ENCODE measurements at places on chromosomes 2 and 18.

GRCh38 chr2:23709311-23709710, 217.6 kb downstream of the ATAD2B start:
- DNase-seq, result no peak

DNA sequence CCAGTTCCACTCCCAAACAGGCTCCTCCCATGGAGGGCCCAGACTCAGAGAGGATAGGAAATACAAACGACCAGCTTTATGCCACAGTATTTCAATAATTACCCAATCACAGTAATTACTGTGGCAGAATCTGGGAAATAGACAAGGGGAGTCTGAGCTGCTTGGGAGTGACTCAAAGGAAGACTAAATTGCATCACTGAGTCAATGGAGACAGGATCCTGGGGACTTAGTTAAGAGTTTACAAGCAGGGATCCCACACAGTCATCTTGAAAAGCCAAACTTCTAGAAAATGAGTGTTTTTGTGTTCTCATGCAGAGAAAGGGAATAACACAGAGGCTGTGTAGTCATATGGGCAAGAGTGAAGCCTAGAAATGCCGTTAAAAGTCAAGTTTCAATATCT, 1142.1 kb downstream of the CNTNAP5 start:
- no peak for DNase-seq

GRCh38 chr2:41935825-41936224, 112.0 kb upstream of the PKDCC start:
- no peak for DNase-seq

DNA sequence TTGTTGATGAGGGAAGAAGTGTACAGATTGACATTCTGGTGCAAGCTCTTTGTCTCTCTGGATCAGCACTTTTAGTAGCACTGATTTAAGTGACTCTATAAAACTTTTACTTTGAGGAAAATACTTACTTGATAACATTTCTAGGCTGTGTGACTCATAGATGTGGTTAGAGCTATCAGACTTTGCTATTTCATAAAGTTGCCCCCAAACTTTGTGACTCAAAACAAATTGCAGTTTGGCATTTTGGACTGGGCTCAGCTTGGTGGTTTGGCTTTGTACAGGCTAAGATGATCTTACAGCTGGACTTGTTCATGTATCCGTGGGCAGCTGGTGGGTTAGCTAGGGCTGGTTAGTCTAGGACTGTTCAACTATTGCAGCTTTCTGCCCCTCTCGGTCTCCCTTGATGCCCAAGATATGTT, 42.1 kb upstream of the GLS start:
- no peak for DNase-seq

- no peak for DNase-seq
These were observed 977.3 kb upstream of the CDH2 start for GRCh38 chr18:29154196-29154757.

DNA sequence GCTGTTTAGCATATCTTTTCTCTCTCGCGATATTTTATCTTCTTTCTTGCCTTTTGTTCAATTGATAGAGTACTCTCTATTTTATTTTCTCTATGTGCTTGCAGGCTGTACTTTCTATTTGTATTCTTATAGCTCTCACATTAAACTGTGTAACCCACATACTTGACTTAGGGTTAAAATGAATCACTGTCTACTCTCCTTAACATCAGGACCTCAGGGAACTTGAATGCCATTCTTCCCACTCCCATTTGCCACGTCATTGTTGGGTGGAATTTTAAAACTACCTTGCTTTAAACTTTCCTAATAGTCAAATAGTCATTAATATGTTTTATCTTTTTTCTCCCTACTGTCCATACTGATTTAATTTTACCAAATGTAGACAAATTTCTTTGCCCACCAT, 269.7 kb downstream of the ALPK2 start:
- no peak for DNase-seq

- no peak for DNase-seq
These were observed 170.7 kb downstream of the CYRIA start for GRCh38 chr2:16494836-16495508.

- no peak for DNase-seq
These were observed 155.5 kb downstream of the ARHGAP28 start for GRCh38 chr18:6885006-6885481.

- DNase-seq, result no peak
These were observed 183.1 kb upstream of the HNRNPA3 start for GRCh38 chr2:177029501-177029900.

GRCh38 chr2:136151021-136151971, 33.3 kb upstream of the CXCR4 start:
- DNase-seq, result no peak

DNA sequence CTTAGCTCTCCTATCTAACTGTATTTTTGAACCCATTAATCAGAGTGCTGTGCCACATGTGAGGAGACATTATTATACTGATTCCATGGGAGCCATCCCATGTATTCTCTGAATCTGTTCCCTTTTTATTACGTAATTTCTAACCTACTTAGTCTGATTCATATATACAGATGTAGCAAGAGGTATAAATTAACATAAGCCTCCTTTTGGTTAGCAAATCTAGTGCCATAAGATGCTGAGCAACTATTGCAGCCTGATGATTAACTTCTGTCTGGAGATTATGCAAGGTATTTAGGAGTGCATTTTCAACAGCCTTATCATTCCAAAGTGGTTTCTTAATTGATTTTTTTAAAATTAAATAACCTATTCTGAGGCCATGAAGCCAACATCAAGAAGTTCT, 114.1 kb upstream of the MSH2 start:
- DNase-seq, result no peak

- no peak for DNase-seq
These were observed 6.9 kb downstream of the CD8A start for GRCh38 chr2:86783615-86784339.

All from H54 (cell line).